ENCODE measurements at places on chromosomes 5 and 9.

DNA sequence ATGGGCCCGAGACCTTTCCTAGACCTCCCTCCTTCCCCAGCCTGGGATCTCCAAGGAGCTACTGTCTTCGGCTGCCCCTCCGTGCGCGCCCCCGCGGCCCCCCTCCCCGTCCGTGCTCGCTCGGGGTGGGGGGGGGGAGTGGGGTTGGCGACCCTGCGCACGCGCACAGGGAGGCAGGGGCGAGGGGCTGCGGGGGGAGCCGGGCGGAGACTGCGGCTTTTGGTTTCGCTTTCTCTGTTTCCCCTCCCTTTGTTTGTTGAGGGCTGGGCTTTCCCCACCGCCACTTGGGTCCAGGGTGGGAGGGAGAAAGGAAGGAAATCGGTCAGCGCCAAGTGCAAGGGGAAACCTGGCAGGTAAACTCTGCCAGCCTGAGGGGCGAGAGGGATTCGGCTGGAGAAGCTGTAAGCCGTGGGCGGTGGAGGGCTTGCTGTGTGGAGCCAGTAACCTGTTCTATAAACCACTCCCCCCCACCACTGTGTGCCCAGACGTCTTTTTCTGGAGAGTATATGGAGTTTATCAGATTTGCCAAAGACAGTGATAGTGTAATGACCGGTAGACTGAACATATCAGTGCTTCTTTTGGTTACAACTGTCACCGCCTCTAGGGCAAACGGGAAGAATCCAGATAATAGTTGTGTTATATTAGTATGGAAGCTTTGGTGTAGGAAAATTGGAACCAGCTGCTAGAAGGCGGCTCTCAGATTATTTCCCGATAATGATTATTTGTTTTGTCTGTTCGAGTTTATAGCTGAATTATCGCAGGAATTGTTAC is 684 bp downstream of the DNAJA1 start:
- DNase-seq, result peak; percentile 59

- no peak for DNase-seq
These were observed 70.4 kb downstream of the TRPM6 start for GRCh38 chr9:74817281-74817810.

- DNase-seq, result no peak
These were observed 11.1 kb downstream of the DIPK1B start for GRCh38 chr9:136723362-136723976.

GRCh38 chr5:127441799-127442484 is 75.5 kb upstream of the PRRC1 start:
- DNase-seq, result no peak

- no peak for DNase-seq
These were observed 353.3 kb upstream of the CD180 start for GRCh38 chr5:67549947-67550346.

DNA sequence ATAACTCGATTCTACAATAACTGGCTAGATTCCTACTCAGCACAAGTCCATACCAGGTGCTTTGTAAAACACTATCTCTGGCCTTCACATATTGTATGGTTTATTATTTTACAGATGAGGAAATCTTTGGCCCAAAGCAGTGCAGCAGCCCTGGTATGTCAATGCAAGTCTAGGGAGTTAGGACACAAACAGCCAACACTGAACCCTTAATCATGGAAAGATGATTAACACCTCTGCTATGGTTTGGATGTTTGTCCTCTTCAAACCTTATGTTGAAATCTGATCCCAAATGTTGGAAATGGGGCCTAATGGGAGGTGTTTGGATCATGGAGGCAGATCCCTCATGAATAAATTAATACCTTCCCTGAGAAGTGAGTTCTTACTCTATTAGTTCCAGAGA is 76.6 kb downstream of the MAPKAP1 start:
- DNase-seq, result no peak

DNA sequence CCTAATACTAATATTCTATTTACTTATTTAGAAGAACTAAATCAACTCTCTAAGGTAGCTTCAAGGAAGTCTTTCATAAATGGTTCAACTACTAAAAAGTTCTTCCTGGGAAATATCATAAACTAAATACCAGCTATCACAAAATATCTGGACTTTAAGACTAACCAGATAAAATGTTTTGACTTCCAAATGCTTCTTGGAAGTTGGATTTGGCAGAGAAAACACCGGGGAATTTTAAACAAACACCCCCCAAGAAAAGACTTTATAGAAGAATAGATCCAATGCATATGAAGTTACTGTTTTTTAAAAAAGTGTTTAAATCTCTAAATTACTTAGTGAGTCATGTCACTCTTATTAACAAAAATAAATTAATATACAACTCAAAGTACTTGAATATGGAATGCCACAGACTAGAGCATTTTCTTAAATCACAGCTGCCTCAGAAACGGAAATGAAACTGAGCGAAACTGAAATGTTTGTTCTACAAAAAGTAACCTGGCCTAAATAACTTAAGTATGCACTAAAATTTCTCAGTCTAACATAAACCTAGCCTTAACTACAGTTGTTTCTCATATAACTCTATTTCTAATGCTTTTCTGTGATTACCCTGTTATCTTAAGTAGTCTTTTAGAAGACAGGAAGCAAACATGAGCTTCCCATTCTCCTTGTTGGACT is 6.8 kb downstream of the ABCA1 start:
- DNase-seq, result no peak

- DNase-seq, result no peak
These were observed 291.3 kb upstream of the ADAMTSL1 start for GRCh38 chr9:18182636-18183035.

DNA sequence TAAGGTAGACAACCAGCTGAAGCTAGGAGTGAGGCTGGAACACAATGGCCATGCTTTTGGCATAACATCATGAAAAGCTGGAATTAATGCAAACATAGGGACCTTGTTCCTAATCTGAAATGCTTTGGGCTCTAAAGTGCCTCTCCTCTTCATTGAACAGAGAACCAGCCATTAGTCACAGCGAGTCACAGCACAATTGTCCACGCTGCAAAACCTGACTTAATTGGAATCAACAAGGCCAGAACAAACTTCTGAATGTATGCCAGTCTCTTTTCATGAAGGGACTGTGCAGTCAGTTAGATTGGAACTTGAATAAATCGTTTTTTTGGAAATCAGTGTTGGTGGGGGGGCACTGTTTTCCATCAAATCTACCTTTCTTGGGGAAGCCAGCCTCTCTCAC is 96.5 kb downstream of the JAKMIP2 start:
- no peak for DNase-seq

Measured in ACHN (cell line).